ENCODE measurements at places on chromosomes 16 and 17.

DNA sequence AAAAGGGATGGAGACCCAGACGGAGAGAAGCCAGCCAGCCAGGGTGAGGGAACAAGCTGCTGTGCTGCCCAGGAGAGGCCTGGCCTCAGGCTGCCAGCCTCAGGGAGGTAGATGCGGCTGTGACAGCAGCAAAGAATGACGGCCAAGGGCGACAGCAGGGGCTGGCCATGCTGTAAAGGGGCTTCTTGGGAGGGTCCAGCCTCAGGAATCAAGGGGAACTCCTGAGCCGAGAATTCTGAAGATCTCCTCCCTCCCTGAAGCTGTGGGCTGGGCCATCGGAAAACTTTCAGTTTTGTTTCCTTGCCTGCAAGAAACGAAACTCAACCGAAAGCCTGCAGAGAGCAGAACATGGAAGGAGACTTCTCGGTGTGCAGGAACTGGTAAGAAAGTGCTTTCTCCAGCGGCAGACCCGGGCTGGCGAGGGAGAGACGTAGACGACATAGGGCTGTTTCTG lies at the start of gene XAF1:
Gene XAF1 (plus strand): TSS at position 316 of the 454 bp plus-strand sequence. CDS start 33 bp downstream, at position 349.
- no peak for DNase-seq

- DNase-seq = no peak
Observed at GRCh38 chr16:67461600-67462278, 19.2 kb downstream of the ATP6V0D1 start.

- no peak for DNase-seq
Observed at GRCh38 chr17:58331815-58332777, 3.5 kb upstream of the TSPOAP1 start.

- no peak for DNase-seq
Observed at GRCh38 chr17:77465358-77466041, 324.7 kb downstream of the SEC14L1 start.

DNA sequence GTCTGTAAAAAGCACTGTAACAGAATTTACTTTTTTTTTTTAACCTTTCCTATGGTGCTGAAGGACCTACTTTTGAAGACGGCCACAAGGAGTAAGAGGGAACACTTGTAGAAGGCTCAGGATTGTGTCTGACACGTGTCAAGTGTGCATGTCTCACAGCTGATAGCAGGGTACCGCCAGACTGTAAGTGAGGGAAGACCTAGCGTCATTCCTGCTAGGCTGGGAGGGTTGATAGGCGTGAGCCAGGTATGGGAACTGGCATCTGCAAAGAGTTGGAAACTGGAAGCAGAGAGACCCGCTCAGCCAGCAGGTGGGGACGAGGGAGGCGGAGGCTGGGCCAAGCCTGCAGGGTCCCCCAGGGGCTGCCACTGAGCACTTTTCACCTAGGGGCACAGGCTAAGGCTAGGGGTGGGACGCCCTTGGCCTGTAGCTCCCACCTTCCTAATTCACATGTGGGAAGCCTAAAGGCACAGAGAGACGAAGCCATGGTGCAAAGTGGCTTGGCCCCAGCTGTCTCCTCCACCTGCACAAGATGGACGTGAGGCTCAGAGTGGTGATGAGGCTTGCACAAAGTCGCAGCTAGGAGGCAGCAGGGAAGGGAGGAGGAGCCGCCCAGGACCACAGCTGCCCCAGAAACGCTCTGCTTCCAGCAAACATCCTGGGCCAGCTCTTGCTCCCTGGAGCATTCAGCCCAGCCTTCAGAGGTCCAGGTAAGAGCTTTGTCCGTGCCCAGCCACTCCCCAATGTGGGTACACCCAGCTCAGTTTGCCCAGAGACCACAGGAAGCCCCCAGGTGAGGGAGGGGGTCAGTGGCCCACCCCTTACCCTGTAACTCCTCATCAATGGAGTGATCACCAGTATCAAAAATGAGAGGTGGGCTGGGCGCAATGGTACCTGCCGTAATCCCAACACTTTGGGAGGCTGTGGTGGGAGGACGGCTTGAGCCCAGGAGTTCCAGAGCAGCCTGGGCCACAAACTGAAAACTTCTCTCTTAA lies 18.9 kb downstream of the VASN start:
- no peak for DNase-seq

- DNase-seq = no peak
Observed at GRCh38 chr16:15054357-15055140, 1.3 kb downstream of the NTAN1 start.

DNA sequence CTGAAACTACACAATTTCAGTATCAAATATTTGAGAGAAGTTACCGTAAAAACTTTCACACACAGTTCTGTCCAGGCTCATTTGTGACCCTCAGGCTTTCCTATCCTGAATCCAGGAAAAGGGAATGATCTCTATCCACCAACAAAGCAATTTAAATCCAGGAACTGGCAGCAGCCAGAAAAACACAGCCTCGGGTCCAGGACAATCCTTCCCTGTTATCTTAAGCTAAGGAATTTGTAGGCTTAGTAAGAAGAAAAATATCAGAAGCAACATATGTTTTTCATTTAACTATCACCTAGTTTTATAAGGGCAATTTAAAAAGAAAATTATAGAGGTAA lies 47.1 kb downstream of the TEX2 start:
- no peak for DNase-seq

DNA sequence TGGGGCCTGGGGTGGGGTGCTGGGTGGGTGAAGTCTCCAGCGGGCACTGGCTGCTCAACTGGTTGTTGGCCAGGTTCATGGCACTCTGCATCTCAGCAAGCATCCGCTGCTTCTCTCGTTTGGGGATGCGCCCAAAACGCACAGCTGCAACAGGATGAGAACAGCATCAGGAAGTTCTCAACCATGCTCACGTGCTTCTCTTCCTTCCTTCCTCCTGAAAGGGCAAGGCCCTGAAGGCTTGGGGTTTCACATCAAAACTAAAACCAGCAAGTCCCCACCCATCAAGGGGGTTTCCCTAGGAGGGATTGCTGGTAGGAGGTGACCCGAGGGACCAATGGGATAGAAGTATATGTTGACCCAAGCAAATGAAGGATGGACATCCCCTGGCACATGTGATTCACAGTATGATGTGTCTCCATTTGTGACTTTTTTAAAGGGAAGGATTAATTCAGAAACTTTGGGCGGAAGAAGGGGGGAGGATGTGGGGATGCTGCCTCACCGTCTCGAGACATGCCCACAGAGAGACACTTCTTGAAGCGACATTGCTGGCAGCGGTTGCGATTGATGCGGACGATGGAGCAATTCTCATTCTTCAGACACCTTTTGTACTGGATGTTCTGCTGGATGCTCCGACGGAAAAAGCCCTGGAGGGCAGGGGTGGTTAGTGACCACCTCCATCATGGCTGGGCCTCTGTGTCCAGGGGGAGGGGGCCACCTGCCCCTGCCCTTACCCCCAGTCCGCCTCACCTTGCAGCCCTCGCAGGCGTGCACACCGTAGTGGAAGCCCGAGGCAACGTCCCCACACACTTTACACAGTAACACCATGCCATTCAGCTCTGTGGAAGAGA lies 4.2 kb downstream of the NR1D1 start:
- DNase-seq = no peak

DNA sequence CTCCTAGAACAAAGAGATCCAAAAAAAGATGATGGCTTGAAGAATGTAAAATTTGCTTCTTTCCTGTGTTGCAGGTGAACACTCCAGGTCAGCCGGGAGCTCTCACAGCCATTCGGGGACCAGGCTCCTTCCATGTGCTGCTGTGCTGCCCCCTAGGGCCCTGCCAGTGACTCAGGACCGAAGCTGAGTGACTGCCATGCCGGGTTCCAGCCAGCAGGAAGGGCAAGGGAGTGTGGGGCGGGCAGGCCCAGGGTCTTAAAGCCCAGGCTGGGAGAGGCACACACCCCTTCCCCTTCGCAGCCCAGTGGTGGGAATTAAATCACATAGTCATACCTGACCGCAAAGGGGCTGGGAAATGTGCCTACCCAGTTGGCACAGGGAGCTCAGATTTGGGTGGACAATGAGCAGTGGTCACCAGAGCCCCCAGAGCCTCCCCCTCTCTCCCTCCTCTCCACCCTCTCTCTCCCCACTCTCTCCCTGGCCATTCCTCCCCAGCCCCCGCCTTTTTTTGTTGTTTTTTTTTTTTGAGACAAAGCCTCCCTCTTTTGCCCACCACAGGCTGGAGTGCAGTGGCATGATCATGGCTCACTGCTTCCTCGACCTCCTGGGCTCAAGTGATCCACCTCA lies 11.5 kb downstream of the EPOP start:
- peak; percentile 61 for DNase-seq

DNA sequence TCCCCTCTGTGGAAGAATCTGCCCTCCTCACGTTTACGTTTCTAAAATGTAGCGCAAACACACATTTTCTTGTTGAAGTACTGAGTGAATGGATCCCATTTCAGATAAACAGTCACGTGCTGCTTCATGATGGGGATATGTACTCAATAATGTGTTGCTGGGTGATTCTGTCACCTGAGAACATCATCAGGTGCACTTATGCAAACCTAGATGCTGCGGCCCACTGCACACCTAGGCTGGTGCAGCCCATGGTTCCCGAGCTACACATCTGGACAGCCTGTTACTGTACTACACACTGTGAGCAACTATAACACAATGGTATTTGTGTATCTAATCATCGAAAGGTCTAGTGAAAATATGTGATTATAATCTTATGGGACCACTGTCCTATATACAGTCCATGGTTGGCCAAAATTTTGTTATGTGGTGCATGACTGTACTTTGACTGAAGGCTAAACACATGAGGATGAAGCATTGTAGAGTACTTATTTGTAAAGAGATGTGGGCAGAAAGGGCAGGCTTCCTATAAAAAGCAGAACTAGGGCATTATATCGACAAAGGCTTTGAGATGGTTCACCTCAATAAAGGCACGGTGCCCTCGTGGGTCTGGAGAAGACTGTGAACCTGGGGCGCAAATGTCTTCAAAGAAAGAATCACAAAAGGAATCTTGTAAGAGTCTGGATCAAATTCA lies 26.3 kb downstream of the MARF1 start:
- DNase-seq = no peak

- DNase-seq = no peak
Observed at GRCh38 chr16:7278636-7279035, 54.0 kb upstream of the RBFOX1 start.

DNA sequence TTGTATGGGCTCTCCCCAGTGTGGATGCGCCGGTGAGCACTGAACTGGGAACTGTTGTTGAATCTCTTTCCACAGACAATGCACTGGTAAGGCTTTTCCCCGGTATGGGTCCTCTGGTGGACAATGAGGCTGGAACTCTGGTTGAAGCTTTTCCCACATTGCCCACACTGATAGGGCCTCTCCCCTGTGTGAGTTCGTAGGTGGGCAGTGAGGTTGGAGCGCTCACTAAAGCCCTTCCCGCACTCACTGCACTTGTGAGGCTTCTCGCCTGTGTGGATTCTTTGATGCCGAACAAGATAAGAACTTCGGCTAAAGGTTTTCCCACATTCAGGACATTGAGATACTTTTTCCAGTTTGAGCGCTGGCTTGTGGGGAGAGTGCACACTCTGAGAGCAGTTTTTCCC lies 17.8 kb downstream of the ZSCAN32 start:
- DNase-seq = no peak

DNA sequence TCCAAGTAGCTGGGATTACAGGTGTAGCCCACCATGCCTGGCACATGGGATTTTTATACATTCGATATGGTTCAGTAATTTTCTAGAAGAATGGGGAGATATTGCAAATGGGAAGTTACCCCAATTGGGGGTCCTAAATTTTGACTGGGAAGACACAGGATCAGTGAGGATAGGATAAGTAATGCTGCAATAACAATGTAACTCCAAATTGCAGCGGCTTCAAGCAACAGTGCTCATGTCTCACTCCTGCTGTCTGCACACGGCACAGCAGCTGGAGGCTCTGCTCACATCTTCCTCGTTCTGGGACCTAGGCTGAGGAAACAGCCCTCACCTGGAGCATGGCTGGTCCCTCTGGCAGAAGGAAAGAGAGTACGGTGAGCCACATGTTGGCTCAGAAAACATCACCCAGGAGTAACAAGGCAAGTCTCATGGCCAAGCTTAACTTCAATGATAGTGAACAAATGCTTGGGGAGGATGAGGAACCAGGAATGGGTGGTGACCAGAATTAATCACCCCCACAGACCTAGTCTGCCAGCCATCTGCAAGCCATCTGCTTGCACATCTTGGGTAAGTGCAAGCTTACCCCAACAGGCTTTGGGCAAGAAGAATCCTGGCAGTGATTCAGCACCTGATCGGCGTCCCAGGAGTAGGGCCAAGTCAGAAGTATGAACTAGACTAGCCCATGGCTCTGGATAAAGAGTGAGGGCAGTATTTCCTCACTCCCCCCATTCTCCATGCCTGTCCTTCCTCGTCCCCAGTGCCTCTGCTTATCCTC lies 229.2 kb downstream of the COPRS start:
- no peak for DNase-seq

- no peak for DNase-seq
Observed at GRCh38 chr16:4675864-4676786, 17.2 kb upstream of the NUDT16L1 start.

DNA sequence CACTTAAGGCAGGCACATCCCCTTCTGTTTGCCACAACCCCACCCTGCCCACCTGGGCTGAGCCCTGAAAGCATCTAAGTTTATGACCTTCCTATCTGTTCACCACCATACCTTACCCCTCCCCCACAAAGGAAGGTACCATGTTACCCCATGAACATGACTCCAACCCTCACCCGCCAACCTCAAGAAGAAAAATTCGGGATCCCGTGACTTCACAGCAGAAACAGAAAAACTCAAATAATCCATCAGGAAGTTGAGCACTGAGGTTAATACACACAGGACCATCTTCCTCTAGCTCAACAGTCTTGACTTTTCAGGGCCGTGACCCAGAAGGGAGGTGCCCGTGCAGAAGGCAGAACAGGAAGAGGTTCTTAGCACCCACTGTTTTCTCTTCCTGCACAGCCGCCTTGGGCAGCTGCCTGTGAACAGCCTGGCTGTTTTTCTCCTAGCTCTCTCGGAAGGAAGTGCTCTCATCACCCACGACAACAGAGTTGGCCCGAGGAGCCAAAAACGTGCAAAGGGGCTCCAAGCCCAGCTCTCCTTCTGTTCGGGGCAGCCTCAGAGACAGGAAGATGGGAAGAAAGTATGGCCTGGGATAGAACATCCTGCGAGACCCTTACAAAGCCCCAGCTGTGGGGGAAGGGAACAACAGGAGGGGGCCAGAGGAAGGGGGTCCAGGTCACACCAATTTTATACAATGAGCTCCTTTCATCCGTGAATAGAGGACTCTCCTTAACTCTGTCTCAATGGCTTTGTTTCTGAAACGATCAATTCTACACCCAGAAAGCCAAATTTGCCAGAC lies 101.1 kb downstream of the XYLT1 start:
- no peak for DNase-seq

DNA sequence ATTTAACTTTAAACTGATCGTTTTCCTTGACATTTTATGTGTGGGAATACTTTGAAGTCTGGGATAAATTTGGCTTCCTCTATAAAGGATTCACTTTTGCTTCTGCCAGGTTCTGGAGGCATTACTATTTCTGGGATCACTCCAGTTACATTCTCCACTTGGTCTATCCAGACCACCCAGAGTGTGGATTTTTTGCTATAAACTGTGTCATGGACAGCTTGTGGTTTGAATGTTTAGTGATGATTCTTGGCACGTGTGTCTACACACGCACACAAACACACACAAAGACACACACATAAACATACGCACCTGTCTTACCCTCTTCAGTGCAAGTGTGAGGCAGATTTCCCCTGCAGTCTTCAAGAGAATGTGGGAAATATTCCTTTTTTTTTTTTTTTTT lies 27.4 kb upstream of the MSI2 start:
- DNase-seq = no peak
